ENCODE measurements at places on chromosomes 12 and 14. TPM values are rescaled to one million over a fixed set of nuclear protein-coding genes. Genes with fewer than 3 reads are reported as not detected.

LBHD2 gene
- not detected for total RNA-seq

DNA sequence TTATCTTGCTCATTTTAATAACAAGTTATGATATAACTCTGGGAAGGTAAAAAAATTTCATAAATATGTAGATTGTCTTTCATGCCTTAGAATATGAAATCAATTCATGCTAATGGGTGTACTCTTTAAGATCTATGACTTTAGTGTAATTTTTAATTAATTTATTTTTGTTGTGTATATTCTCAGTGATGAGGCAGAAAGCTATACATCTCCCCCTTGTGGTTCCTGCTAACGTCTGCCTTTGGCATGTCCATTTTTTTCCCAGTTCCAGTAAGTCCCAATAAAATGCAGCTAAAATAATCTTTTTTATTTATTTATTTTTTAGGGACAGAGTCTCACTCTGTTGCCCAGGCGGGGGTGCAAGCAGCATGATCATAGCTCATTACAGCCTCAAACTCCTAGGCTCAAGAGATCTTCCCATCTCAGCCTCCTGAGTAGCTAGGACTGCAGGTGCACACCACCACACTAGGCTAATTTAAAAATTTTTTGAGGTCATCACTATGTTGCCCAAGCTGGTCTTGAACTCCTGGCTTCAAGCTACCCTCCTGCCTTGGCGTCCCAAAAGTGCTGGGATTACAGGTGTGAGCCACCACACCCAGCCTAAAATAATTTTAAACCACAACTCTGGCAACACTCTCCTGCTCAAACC is 3.3 kb upstream of the CHURC1 start:
- H3K36me3 ChIP-seq: no peaks in the 10 kb centered on the region
- no peak overlapping the region for H3K4me3 ChIP-seq
- H3K27me3 ChIP-seq: no peaks in the 10 kb centered on the region
- no peak for DNase-seq

- no peak overlapping the region for H3K27ac ChIP-seq
- no peaks in the 10 kb centered on the region for H3K36me3 ChIP-seq
- DNase-seq: no peak
- H3K27me3 ChIP-seq: no peaks in the 10 kb centered on the region
Measured at GRCh38 chr14:56782711-56783110, 27.6 kb downstream of the OTX2 start.

AQP6 gene
- total RNA-seq: not detected

DNA sequence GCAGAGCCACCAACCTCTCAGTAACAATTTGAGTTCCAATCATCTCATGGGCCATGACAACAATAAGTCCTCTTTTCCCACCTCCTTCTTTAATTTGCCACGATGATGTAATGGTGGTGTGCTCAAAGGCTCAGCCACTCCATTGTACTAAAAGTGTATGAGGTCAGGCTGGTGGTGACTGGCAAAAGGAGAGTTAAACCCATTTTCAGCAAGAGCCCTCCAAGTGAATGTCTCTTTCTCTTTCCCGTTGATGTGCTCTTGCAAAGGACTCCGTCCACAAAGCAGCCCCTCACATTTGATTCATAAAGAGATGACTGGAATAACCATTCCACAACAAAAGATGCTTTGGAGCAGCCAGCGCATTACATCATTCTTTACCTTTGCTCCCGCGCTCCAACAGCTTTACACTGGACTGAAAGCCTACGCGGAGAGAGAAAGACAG is 41.6 kb downstream of the DUSP16 start:
- H3K27ac ChIP-seq: no peak overlapping the region
- peaks cover 20% of the 10 kb centered on the region for H3K36me3 ChIP-seq
- H3K27me3 ChIP-seq: no peaks in the 10 kb centered on the region
- no peak overlapping the region for H3K4me3 ChIP-seq
- DNase-seq: no peak

PRH2 gene
- total RNA-seq: not detected

DNA sequence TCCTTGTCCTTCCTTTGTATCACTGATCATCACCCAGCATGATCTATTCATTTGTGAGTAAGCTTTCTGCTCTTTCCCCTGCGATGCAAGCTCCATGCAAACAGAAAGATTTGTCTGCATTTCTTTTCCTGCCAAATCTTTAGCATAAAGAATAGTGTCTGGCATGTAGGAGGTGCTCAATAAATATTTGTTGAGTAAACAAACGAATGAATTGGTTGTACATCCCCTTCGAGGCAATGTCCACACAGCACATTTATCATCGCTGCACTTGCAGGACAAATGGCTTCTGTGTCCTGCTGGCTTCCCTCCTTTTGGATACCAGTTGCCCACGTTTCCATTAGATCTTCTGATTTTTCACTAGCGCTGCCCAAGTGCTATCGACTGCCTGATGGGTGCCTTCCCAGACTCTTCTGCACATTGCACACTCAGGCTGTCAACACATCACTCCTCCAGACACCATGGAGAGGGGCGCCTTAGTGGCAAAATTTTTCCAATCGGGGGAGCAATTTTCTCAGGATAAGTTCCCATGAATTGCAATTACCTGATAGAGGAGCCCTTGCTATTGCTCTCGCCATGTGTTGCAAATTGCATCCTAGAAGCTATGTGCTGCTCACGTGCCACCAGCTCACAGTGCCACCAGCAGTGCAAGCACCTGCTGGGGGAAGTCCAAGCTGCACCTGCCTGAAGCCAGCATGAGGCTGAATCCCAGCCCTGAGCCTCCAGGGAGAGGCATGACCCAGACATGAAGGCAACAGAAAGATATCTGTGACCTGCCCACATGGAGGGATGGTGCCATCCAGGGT is 206.6 kb downstream of the KIF26A start:
- no peak for DNase-seq
- no peak overlapping the region for H3K4me3 ChIP-seq
- H3K27me3 ChIP-seq: no peaks in the 10 kb centered on the region
- H3K4me1 ChIP-seq: peaks cover 10% of the 10 kb centered on the region

GRCh38 chr12:122813310-122813713 is 21.9 kb upstream of the HIP1R start:
- H3K4me3 ChIP-seq: no peak overlapping the region
- H3K27ac ChIP-seq: no peak overlapping the region
- H3K36me3 ChIP-seq: no peaks in the 10 kb centered on the region
- no peaks in the 10 kb centered on the region for H3K4me1 ChIP-seq
- DNase-seq: no peak
- no peaks in the 10 kb centered on the region for H3K27me3 ChIP-seq

FGF23 gene
- not detected for total RNA-seq

WDHD1 gene
- 4.2 TPM for total RNA-seq

DNA sequence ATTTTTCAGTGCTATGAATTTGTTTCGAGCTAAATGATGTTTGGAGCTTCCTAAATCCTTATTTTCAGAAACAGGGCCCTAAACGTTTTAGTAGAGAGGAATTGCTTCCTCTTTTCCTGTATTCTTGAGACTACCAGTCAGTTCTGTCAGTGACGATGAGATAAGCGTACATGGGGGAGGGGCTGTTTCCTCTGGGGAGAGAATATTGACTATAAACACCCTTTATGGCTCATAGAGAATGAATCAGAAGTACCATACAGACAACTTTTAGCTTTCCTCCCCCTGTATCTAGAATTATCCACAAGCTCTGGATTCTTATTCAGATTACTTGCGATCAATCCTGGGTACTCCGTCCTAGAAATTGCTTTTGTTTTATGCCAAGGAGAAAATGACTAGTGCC is 5.1 kb downstream of the TBK1 start:
- no peaks in the 10 kb centered on the region for H3K27me3 ChIP-seq
- H3K27ac ChIP-seq: no peak overlapping the region
- no peak overlapping the region for H3K4me3 ChIP-seq
- DNase-seq: no peak
- peaks cover 46% of the 10 kb centered on the region for H3K4me1 ChIP-seq

GRCh38 chr14:104274806-104275205 is 136.4 kb downstream of the KIF26A start:
- H3K36me3 ChIP-seq: no peaks in the 10 kb centered on the region
- H3K27ac ChIP-seq: no peak overlapping the region
- H3K4me1 ChIP-seq: no peaks in the 10 kb centered on the region

DNA sequence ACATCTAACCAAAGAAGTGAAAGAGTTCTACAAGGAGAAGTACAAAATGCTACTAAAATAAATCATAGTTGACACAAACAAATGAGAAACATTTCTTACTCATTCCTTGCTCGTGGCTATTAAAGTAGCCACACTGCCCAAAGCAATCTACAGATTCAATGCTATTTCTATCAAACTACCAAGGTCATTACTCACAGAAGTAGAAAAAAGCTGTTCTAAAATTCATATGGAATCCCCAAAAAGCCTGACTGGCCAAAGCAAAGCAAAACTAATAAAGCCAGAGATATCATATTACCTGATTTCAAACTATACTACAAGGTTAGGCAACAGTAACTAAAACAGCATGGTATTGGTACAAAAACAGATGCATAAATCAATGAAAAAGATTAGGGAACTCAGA is 305.6 kb downstream of the RPAP3 start:
- H3K4me1 ChIP-seq: no peaks in the 10 kb centered on the region
- no peak overlapping the region for H3K27ac ChIP-seq
- no peaks in the 10 kb centered on the region for H3K27me3 ChIP-seq
- no peaks in the 10 kb centered on the region for H3K36me3 ChIP-seq
- no peak overlapping the region for H3K4me3 ChIP-seq

DNA sequence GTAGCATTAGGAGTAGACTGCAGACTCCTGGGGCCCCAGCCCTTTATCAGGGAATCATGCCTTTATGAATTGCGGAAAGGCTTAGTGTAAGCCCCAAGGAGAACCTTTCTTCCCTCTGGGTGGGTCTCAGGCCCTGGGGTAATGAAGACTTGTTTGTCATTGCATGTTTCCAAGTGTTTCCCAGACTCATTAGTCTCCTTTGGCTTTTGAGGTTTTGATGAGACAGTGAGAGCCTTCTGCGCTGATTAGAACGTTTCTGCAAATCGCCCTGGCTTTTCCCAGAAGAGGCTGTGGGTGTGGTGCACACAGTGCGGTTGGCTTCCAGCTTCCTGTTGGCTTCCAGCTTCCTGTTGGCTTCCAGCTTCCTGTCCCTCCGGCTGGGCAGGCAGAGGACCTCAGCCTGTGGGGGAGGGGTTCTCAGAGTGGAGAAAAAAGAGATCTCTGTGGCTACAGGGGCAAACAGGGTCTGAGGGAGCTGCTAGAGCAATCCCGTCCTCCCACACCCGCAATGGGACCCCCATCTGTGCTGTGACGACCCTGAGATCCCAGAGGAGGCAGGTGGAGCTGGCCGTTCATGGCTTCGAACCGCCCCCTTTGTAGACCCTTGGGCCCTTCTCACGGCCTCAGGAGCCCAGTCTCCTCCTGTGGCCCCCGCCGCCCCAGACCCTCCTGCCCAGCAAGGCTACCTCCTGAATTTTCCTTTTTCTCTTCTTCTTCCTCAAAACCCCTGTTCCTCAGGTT is 42.1 kb downstream of the GPR68 start:
- no peaks in the 10 kb centered on the region for H3K27me3 ChIP-seq
- peaks cover 91% of the 10 kb centered on the region for H3K36me3 ChIP-seq
- DNase-seq: no peak
- peak overlapping the region; percentile 49 for H3K27ac ChIP-seq
- H3K4me1 ChIP-seq: no peaks in the 10 kb centered on the region

GRCh38 chr12:108750526-108750925 is 19.2 kb upstream of the CORO1C start:
- no peak for DNase-seq
- peaks cover 3% of the 10 kb centered on the region for H3K4me1 ChIP-seq
- peak overlapping the region; percentile 55 for H3K27ac ChIP-seq

KRT6A gene
- total RNA-seq: not detected

GRCh38 chr12:26153421-26154154 is 28.8 kb upstream of the BHLHE41 start:
- H3K4me1 ChIP-seq: peaks cover 37% of the 10 kb centered on the region
- DNase-seq: no peak
- no peaks in the 10 kb centered on the region for H3K27me3 ChIP-seq
- H3K36me3 ChIP-seq: no peaks in the 10 kb centered on the region

ACTN1 gene
- 1,245 TPM for total RNA-seq

DPF3 gene
- 2.5 TPM for total RNA-seq

- no peaks in the 10 kb centered on the region for H3K36me3 ChIP-seq
- H3K27me3 ChIP-seq: no peaks in the 10 kb centered on the region
- no peak for DNase-seq
- H3K27ac ChIP-seq: no peak overlapping the region
- no peaks in the 10 kb centered on the region for H3K4me1 ChIP-seq
Measured at GRCh38 chr12:78171061-78171460, 340.4 kb downstream of the NAV3 start.

GRCh38 chr12:6833189-6833890 is 5.1 kb downstream of the P3H3 start:
- DNase-seq: no peak
- no peak overlapping the region for H3K4me3 ChIP-seq
- H3K27me3 ChIP-seq: no peaks in the 10 kb centered on the region
- peaks cover 21% of the 10 kb centered on the region for H3K4me1 ChIP-seq
- peak overlapping the region; percentile 13 for H3K27ac ChIP-seq

ASCL1 gene
- not detected for total RNA-seq

GRCh38 chr12:106132175-106133135 is 6.3 kb downstream of the NUAK1 start:
- H3K36me3 ChIP-seq: no peaks in the 10 kb centered on the region
- H3K4me3 ChIP-seq: no peak overlapping the region
- peak overlapping the region; percentile 8 for H3K27ac ChIP-seq
- no peaks in the 10 kb centered on the region for H3K27me3 ChIP-seq

DNA sequence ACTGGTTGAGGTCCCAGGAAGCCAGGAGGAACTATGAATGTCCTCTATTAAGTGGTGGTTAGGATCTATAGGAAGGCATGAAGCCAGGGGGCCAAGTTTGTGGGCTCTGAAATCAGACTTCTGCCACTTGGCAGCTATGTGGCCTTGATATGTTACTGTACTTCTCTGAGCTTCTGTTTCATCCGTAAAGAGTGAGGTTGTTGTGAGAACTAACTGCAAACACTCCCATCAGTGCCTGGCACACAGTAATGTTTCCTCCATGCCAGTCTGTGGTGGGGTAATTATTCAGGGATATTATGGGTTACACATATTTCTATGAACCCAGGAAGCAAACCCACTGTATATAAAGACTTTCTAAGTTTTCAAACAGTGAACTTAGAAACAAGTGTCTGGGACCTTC is 57.4 kb downstream of the PLXNC1 start:
- no peaks in the 10 kb centered on the region for H3K27me3 ChIP-seq
- peaks cover 5% of the 10 kb centered on the region for H3K4me1 ChIP-seq
- no peak overlapping the region for H3K27ac ChIP-seq
- no peak for DNase-seq
- no peak overlapping the region for H3K4me3 ChIP-seq
- H3K36me3 ChIP-seq: no peaks in the 10 kb centered on the region

OR11G2 gene
- total RNA-seq: not detected

Measured in esophagus muscularis mucosa (tissue), 4 donors.